ENCODE measurements at places on chromosomes 5 and 9.

DNA sequence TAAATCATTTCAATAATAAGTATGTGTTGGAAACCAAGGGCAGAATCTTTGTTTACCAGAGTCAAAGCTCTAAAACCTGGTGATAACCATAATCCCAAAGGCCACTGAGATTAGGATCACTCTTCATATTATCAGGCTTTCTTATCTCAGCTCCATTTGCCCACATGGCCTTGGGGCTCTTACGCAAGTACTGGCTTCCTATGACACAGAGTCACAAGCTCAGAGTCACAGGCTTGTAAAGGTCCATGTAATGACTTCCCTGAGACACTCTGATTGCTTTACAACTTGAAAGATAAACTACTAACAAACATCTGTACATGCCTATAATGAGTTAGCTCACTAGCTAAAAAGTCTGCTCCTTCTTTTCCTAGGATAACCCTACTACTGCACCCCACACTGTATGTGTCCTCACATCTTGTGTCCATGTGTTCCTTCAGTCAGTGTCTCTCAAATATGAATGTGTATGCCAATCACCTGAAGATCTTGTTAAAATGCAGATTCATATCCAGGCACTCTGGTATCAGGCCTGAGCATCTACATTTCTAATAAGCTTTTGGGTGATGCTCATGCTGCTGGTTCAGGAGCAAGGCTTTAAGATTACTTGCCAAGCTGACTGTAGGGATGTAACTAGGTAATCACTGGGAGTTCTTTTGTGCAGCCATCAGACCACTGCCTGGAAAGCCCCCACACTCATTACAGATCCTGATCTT lies 28.4 kb downstream of the SEMA6A start:
- no peak for DNase-seq

- no peak for DNase-seq
Observed at GRCh38 chr5:133831491-133832224, 136.8 kb downstream of the C5orf15 start.

- no peak for DNase-seq
Observed at GRCh38 chr9:136052991-136053756, 41.9 kb downstream of the NACC2 start.

GRCh38 chr5:122846051-122846550 lies 688 bp downstream of the SNX24 start:
- no peak for DNase-seq

DNA sequence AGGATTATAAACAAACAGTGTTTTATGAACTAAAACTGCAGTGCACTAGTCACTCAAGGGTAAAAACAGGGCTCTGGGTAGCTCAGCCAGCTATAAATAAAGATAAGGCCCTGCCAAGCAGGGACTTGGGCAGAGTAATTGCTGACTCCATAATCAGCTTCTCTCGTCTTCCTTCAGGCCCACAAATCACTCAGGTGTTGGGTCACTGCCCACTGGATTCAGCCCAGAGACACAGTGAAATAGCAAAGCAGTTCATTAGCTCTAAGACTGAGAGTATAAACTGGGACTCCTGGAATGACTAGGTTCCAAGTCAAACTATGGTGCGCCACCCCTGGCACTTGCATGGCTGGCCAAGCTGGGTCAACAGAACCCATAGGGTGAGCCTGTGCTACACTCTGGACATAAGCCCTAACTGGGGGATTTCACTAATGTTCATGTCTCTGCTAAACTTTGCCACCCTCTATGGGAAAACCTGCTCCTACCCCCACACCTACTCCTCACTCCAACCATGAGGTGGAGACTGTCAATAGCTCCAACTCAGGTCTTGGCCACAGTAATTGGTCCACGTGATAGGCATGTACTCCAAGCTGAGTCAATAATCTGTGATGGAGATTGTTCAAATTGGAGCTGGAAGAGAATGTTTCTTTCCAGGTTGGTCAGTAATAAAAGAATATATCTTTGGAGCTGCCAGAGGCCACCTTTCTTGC lies 158.5 kb downstream of the SLIT3 start:
- DNase-seq, result no peak

DNA sequence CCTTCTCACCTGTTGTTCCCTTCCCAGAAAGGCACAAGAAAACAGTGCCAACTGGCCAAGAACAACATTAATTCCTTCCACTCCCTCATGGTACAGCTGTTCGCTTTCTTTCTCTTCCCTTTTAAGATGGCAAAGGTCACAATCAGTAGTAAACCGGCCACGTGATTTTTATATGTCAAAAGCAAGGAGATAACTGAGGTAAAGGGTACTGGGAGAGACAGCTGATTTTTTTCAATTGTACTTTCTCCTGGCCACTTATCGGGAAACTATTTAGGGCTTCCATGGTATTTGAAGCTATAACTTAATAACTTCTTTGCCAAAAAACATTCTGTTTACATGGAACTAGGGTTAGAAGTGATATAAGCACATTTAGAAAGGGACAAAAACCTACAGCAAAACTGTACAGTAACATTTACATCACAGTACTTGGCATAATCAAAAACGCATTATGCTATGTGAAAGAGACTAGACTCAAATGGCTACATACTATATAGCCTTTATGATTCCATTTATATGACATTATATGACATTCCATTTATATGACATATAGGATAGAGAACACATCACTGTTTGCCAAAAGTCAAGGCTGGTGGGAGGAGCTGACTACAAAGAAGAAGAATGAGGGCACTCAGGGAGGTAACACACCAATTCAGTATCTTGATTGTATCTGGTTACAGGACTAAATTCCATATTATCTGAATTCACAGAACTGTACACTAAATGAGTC lies 24.8 kb downstream of the PLPP1 start:
- no peak for DNase-seq

DNA sequence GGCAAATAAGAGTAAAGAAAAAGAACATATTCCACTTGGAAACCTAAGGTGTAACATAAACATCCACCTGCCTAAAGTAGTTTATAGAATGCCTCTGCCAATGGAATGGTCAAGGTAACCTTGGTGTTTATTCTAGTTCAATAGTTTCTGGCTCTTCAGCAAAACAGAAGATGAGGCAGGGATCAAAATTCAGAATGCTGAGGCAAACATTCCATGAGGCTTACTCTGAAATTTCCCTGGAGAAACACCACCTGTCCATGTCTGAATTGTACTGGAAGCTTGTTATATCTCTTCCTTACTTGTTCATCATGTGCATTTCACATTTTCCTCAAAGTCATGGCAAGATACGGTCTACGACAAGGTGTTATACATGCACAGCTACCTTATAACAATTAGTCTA lies 1862.4 kb upstream of the ACO1 start:
- DNase-seq, result no peak

DNA sequence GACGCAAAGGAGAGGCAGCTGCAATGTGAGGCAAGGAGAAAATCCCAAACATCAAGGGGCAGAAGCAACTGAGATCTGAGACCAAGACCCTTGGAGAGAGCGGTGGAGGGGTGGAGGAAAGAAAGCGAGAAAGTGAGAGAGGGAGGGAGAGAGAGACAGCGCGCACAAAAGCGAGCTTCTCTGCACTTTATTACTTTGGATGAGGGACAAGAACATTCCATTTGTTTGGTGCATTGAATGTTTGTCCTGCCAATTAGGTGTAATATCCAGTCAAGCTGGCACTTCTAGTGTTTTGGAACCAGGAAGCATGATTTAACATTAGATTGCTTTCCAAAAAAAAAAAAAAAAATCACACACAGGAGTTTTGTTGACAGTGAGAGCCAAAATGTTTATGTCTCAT lies 1.4 kb downstream of the CAST start:
- DNase-seq, result no peak

All from KG1 (cell line).